ENCODE measurements at places on chromosomes 4 and X.

DNA sequence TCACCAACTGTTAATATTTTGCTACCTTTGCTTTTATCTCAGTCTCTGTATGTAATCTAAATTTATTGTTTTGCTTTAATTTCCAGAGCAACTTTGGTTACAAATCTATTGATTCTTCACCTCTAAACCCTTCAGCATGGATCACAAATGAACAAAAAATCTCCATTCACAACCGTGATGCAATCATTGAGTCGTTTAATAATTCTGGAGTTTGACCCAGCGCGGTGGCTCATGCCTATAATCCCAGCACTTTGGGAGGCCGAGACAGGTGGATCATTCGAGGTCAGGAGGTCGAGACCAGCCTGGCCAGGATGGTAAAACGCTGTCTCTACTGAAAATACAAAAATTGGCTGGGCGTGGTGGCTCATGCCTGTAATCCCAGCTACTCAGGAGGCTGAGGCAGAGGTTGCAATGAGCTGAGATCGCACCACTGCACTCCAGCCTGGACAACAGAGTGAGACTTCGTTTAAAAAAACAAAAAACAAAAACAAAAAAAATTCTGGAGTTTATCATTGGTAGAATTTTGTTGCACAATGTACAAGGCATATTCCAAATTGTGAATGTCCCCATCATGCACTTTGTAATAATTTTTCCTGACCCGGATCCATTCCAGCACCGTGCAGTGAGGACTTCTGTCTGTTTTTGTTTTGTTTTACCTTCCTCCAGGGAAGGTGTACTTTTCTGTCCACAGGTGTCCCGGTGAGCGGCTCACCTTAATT lies 2.3 kb upstream of the IDUA start:
- no peak for DNase-seq

DNA sequence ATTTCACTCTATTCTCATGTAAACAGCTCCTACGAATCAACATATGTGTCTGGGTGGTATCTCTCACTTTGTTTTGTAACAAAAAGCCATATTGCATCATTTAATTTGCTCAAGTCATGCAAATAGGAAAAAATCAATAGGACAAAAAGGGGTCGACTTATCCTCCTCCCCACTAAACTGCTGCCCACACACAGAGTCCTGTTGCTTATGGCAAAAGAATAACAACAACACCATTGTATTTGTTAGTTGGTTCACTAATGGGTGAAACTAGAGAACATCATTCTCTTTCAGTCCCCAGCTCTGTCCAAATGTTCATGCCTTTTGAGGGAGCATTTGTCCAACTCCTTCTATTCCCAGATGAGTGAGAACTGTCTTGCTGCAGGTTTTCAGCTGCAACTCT lies 2.1 kb downstream of the HHIP start:
- no peak for DNase-seq

DNA sequence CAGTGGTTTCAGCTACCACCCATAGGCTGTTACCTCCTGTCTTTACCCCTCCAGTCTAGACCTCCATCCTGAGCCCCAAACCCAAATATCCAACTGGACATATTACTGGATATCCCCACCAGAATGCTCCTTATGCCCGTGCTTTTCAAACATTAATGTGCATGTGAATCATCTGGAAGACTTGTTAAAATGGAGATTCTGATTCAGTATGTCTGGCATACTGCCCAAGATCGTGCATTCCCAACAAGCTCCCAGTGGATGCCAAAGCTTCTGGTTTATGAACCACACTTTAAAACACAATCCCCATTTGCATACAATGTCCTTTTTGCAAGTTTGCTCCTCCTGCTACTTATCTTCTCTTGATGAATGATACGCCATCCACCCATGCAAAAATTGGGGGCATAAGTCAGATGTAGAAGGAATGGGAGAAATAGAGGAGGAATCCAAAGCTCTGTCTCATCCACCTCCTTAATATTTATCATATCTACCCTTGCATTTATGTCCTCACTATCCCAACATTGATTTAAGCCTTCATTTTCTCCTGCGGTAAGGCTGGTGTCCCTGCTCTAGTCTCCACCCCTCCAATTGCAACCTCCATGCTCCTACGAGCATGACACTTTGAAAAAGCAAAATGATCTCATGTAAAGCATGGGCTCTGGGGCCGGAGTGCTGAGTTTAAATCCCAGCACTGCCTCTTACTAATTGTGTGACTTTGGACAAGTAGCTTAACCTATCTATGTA lies 7.4 kb upstream of the PGRMC1 start:
- no peak for DNase-seq

DNA sequence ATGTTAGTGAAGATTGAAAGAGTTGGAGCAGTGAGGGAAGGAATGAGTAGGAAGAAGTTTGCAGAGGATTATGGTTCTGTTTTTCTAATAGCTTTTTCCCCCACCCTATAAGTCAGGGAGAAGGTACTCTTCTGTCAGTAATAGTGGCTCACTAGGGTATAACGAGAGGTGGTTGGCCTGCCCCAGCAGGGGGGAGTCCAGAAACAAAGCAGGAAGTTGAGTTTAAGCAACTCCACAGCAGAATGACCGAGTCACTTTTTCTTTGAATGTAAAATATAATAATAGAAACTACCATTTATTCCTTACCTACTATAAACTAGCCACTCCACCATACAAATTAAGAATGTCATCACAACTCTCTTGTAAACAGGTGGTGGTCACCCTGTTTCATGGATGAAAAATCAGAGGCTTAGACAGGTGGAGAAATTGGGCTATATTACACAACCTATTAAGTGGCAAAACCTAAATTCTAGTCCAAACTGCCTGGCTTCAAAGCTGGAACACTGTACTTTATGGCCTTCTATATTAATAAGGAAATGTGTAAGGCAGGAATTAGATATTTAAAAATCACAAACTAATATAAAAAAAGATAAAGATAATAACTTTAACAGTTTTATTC lies 21.9 kb downstream of the AP1AR start:
- DNase-seq: no peak

GRCh38 chr4:79700356-79700755 lies 292.3 kb upstream of the GK2 start:
- DNase-seq: no peak

GRCh38 chr4:47590325-47590724 lies 105.2 kb downstream of the ATP10D start:
- DNase-seq: no peak

Measured in stimulated activated CD4-positive, alpha-beta T cell treated with anti-CD3 and anti-CD28 coated beads, Interleukin-15, amount 100 ng/mL, for 1 hour (primary cell).